PC-9 (cell line): ENCODE measurements at places on chromosomes 2 and 18. TPM values are rescaled to one million over a fixed set of nuclear protein-coding genes. Genes with fewer than 3 reads are reported as not detected.

ZAP70 gene
- not detected in 2 replicates for total RNA-seq

DNA sequence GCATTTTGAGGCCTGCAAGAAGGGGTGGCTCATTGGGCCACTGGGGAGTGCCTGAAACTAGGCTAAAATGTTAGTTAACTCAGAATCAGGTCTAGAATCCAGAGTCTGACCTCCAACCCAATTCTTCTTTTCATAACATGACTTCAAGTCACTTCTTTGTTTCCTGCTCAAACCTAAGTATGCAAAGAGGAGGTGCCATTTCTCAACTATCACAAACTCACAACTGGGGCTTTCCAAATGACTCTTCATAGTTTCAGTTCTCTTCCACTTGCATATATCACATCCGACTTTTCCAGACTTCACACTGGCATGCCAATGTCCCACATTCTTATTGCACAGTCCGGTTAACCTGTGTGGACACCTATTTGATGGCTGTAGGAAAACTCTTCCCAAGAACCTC is 211.6 kb downstream of the TCF4 start:
- DNase-seq: no peak

CD8B2 gene
- total RNA-seq: not detected in 2 replicates

DNA sequence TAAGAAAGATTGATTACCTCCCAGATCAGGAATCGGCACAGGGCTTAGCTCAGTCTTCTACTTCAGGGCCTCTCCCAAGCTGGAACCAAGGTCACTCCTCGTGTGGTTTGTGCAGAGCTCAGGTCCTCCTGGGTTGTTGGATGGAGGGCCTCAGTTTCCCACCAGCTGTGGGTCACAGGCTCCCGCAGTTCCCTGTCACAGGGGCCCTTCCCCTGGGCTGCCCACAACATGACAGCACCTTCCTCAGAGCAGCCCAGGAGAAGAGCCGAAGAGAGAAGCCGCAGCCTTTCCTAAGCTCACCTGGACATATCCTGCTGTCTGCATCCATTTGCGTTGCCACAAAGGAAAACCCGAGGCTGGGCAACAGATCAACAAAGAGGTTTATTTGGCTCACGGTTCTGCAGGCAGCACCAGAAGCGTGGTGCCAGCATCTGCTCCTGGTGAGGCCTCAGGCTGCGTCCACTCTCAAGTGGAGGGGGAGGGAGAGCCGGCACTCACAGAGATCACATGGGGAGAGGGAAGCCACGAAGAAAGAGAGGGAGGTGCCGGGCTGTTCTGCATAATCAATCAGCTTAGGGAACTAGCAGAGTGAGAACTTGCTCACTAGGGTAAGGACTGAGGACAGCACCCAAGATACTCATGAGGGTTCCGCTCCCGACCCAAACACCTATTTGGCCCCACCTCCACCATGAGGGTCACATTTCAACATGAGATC is 13.0 kb upstream of the ALLC start:
- DNase-seq: no peak

DNA sequence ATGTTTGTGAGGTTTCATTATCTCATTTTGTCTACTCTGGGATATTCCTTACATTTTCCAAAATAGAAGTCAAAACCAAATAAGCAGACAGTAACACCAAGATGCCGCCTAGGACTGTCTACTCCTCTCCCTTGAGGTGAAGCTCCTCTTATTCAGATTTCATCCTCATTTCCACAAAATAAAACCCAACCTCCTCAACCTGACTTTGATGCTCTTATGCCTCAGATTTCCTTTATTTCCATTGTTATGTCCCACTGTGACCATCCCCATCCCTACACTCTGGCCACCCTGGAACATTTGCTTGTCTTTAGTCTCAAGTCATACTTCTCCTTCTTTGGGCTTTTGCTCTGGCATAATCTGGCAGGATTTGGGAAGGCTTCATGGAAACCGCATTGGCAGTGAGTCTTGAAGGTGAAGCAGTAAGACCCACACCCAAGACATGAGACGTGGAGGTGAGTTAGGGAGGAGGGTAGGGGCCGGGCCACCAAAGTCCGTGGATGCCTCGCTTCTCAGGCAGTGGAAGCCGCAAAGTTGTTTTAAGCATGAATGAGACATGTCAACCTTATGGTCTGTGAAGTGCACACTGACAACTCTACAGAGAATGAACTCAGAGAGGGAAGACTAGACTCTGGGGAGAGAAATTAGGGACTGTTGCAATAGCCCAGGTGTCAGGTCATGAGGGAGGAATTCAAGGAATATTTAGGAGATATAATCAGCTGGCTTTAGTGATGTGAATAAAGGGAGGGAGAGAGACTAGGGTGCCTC is 63.6 kb downstream of the DDX1 start:
- DNase-seq: no peak

DNA sequence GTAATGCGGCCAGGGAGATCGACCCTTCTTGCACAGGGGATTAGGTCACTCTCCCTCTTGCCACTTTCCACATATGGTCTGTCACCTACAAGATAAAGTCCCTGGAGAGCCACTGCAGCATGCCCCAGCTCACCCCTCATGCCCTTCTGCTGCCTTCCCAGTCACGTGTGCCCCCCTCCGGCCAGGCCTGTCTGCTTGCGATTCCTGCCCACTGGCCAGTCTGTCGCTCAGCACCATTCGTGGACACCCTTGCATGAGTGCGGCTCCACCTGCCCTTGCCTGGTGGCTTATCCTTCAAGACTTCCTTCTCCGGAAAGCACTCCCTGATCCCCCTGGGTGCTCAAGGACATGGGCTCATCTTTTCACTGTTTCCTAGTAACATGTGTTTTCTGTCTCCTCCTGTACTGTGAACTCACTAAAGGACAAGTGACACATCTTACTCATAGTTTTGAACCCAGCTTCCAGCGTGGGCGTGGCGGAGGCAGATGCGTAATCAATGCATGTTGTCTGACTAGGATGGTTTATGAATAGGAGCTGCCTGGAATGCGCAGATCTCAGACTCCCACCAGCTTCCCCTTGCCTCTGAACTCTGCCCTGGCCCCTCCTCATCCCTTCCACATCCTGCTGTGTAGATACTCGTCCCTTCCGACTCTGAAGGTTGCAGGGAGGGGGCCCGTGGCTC is 7.8 kb upstream of the NT5DC4 start:
- peak; percentile 38 for DNase-seq

GRCh38 chr2:224039770-224040440 is 819 bp upstream of the SERPINE2 start:
- DNase-seq: no peak

- no peak for DNase-seq
Observed at GRCh38 chr2:54573537-54573919, 117.4 kb downstream of the SPTBN1 start.

DNA sequence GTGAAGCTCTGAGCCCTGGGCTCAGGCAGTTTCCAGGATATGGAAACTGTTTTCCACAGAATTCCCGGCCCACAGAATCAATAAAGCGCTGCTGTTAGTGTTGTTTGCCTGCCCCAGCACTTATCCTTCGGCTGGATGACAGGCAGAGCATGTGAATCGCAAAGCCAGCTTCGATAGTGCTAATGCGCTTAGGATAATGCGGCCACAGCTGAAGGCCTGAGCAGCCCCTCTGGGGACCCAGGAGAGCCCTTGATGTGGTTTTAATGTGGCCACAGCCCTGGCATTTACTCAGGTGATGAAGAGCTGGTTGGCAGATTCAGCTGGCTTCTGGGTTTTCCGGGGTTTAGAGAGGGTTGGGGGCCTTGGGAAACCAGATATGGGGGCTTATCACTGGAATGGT is 23.7 kb downstream of the PCARE start:
- no peak for DNase-seq

DNA sequence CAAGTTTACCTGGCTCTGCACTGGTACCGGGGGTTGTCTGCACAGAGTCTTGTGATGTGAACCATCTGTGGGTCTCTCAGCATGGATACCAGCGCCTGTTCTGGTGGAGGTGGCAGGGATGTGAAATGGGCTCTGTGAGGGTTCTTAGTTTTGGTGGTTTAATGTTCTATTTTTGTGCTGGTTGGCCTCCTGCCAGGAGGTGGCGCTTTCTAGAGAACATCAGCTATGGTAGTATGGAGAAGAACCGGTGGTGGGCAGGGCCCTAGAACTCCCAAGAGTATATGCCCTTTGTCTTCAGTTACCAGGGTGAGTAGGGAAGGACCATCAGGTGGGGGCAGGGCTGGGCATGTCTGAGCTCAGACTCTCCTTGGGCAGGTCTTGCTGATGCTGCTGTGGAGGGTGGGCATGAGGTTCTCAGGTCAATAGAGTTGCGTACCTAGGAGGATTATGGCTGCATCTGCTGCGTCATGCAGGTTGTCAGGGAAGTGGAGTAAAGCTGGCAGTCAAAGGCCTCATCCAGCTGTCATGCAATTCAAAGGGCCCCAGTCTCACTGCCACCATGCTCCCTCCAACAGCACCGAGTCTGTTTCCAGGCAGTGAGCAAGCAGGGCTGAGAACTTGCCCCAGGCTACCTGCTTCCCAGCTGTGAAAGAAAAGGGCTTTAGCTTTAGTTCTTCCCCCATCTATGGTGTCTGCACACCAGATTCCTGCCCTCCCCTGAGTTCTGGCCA is 278.0 kb downstream of the METTL4 start:
- no peak for DNase-seq
